ENCODE measurements at places on chromosomes 11 and 22.

DNA sequence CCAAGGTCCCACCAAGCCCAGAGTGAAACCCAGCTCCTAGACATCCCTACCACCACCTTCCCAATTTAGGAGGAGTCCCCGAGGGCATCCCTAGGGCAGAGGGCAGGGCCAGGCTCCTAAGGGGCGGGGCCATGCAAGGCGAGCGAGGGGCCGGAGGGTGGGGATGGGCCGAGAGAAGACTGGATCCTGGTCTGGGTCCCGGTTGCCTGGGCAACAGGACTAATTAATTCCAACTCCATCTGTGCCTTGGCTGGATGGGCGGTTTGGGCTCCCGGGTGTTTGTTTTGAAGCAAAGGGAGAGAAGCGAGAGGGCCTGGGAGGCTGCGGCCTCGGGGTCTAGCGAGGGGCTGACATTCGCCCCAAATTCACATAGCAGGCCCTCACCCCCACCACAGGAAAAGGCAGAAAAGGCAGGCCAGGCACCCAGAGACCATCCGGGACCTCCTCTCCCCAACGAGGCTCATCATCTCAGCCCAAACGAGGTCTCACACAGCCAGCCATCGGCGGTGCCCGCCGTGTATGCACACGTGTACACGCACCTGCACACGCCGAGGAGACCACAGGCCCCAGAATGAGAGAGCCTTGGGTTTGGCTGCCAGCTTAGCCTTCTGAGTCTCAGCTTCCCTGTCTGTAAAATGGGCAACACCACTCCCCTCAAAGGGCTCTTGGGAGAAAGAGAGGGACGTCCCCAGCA lies 23.9 kb downstream of the ELFN2 start:
- DNase-seq, result no peak

- no peak for DNase-seq
Measured at GRCh38 chr11:9726321-9727022, 62.6 kb downstream of the SWAP70 start.

DNA sequence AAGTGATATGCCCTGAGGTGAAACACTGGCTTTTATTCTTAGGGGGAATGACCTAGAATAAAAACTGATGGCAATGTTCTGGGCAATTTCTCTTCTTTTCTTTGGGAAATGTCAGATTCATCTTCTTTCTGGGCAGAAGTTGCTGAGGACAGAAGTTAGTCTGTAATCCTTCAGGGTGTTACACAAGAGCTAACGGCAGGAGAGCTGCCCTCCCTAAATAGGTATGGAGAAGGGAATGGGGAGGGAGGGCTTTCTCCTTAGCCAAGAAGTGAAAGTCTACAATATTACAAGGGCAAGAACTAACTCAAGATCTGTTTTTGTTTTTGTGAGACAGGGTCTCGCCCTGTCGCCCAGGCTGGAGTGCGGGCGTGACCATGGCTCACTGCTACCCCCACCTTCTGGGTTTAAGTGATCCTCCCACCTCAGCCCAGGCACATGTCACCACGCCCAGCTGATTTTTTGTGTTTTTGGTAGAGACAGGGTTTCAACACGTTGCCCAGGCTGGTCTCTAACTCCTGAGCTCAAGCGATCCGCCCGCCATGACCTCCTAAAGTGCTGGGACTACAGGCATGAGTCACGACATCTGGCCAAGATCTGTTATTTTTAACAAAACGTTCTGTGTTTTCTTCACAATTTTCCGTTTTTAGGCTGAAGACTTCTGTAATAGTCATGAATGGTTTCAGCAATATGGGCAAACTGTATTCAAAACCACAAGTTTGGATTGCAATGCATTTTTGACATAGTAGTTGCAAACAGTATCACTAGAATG lies 7.2 kb downstream of the PIWIL4 start:
- no peak for DNase-seq

DNA sequence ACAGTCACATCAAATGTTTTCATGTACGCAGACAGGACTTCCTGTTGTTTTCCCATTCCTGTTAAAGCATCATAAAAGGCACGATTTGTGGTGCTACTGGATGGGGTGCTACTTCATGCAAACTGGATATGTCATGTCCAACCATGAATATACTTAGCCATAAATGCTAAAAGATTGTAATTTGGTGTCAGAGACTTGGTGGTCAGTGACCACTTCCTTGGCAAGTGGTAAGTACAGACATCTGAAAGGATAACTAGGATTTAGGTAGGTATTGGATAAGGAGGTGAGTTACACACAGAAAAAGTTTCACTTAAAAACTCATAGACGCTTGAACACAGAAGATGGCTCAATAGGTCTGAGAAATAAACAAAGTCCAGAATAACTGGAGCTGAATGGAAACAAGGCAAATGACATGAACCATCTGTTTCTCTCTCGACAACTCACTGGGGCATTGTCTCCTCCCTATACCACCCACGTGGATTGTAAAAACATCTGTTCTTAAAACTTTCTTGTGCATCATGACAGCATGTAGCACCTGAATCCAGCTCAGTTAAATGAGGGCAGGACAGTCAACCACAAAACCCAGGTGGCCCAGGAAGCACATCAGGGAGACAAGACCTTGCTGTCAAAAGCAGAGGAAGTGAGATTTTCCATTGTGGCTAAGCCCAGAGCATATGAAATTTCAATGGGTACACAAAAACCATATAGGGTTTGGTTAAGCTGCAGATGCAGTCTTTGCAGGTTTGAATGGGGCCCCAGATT lies 22.1 kb upstream of the IGLL5 start:
- DNase-seq, result peak; percentile 64

GRCh38 chr22:46972256-46972655 lies 209.8 kb downstream of the TBC1D22A start:
- DNase-seq, result no peak

Measured in vagina (tissue), 2 donors.